DMS 273 treated with DMSO at 0.1 percent for 48 hours (cell line): ENCODE measurements at places on chromosomes 1 and 21.

DNA sequence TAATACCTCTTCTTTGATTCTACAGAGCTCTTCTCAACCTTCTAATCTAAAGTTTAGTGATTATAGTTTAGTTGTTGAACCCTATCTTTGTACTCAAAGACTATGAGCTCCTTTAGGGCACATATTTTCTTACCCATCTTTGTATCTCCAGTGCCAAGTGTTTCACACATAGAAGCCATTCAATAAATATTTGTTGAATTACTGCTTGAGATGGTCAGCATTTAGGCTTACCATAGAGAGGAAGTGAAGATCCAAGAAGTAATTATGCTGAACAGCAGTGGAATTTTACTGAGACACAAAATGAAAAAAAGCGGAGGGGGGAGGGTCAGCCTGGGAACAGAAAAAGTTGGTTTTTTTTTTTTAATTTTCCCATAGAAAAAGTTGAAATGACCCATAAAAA is 21.9 kb downstream of the PIK3R3 start:
- no peak for DNase-seq

DNA sequence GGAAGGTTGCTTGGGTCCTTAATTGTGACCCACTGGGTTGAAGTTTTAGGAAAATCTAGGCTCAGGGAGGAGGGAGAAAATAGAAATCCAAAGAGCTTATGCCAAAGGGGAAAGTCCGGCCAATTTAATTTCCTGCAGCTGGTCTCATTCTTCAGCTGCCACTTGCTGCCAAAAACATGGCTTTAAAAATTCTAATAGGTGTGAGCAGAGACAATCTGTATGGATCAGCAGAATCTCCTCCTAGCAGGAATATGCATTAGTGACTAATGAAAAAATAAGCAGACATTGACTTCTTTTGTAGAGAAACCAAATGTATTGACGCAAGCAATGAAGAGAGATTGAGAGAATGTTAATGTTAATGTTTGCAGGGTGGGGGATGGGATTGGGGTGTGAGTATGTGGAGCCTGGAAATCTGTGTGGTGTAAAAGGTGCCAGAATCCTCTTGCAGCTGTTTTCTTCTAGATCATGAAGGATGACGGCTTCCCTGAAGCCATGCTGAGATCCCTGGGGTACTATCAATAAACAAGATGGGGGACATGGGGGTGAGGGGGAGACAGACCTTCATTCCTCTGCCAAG is 35.3 kb downstream of the VWA5B1 start:
- DNase-seq: no peak

GRCh38 chr1:158998781-158999161 is 10.9 kb upstream of the IFI16 start:
- peak; percentile 40 for DNase-seq

GRCh38 chr1:171083222-171083621 is 7.5 kb upstream of the FMO3 start:
- no peak for DNase-seq

- DNase-seq: no peak
These were observed 15.7 kb upstream of the ATP13A2 start for GRCh38 chr1:17027403-17027802.

GRCh38 chr1:176494436-176494835 is 31.5 kb downstream of the PAPPA2 start:
- DNase-seq: no peak

DNA sequence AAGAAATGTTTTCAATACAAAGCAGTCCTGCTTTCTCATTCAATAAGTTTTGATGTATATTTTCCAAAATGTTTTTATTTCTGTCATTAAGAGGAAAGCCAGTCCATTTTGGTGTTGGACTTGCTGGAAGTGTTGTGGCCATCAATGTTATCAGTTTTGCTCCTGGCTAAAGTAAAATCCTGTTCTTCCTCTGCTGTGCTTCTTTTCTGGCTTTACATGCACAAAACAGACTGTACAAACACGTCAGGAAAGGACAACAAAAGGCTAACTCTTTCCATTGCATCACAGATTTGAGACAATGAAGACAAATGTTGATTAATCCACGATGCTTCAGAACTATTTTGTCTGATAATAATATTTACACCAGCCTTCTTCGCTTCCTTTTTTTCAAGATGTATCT is 735.4 kb downstream of the LTN1 start:
- no peak for DNase-seq

DNA sequence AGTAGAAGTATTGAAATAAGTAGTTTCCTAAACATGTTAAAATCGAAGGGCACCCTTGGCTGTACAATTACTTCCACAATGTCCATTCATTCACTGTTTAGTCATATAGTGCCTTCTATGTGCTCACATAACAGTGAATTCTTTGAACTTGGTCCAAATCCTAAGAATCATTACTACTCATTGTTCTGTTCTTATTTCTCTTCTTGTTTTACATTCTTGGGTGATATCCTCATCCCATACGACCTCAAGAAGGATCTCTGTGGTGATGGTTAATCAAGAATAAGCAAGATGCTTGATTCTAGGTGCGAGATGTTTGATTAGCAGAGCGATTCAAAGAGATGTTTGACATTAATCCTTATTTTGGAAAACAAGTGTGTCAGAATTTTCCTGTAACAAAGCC is 667.4 kb upstream of the ZP4 start:
- DNase-seq: no peak

DNA sequence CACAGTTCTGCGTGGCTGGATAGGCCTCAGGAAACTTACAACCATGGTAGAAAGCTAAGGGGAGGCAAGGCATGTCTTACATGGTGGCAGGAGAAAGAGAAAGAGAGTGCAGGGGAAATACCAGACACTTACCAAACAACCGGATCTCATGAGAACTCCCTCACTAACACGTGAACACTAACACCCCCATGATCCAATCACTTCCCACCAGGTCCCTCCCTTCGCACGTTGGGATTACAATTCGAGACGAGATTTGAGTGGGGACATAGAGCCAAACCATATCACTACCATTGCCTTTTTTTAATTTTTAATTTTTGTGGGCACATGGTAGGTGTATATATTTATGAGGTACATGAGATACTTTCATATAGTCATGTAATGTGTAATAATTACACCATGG is 23.8 kb upstream of the PPP1R8 start:
- DNase-seq: no peak

DNA sequence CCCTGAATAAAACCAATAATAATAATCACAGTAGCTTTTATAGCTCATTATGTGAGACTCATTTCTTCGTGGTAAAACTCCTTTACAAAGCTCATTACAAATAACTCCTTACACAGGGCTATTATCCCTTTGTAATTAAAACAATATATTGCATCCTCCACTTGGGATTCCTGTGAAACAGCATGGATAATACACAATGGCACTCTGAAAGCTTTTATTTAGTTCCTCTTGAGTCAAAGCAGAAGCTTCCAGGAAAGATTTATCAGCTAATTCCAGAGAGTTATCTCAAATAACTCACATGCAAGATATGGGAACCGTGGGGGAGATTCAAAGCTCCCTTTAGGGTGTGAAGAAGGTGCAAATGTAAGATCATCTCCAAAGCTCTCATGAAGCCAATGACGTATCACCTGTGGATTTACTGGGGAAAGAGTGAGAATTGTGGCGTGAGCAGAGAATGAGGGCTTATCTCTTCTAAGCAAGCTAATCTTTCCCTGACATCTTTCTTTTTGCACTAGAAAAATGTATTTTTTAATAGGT is 60.4 kb upstream of the GJA5 start:
- no peak for DNase-seq

DNA sequence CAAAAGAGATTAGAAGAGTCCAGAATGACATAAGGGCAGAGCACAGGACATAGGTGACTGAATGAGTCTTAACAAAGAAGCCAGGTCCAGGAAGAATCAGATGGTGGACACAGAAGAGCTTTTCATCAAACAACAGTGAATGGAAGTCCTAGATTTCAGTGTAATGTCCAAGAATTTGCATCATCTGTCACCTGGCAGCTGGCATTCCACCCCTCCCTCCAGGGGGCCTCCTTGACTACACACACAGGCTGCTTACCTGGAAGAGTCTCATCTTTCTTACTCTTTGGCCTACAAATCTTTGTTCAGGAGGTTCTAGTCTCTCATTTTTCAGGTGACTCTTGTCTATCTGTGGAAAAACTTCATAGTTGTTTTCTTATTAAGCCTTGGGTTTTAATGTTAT is 36.2 kb downstream of the GORAB start:
- no peak for DNase-seq

GRCh38 chr21:41802684-41803083 is 35.8 kb upstream of the RIPK4 start:
- DNase-seq: no peak

DNA sequence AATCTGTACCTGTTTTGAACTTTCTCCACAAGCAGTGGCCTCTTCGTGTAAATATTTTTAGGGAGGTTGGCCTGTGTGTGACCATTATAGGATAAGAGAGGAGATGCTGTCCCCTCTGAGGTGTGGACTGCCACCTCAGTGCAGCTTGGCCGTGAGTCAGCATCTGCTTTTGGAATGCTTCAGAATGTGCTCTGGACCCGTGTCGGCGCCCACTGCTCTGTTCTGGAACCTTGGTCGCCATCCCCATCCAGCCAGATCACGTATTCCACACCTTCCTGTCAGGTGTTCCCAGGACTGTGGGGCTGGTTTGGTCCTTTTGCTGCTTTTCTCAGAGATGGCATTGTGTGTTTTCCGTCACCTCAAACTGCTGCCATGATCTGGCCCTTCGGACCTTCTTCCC is 5.5 kb downstream of the UCK2 start:
- no peak for DNase-seq

DNA sequence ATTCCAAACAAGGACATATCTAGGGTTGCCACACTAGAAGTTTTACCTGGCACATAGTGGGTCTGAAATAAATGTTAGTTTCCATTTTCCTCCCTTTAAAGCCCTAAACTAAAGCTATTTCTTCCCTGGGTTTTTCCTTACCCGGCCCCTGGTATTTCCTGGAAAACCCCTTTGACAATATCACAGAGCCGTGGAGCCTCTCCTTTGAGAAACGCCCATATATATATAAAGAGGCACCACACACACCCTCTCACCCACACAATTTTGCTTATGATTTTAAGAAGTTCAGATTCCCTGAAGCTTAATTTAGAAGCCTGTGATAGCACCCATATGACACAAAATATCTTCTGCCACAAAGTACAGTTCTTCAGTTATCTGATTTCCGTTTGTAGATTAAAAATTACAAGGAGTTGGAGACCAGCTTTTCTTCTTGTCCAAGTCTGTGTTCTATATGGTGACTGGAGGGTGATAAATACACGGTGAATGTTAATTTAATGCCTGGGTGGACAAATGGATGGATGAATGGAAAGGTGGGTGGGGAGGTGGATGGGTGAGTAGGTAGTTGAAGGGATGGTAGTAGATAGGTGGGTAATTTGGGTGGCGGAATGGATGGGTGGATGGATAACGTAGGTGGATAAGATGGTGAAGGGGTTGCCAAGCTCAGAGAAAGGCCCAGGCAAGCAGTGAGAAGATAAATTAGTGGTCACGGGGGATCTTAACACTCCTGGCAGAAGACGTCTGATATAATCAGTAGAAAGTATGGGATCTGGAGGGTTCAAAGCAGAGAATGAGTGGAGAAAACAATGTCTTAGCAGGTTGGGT is 154.4 kb upstream of the FGGY start:
- no peak for DNase-seq

DNA sequence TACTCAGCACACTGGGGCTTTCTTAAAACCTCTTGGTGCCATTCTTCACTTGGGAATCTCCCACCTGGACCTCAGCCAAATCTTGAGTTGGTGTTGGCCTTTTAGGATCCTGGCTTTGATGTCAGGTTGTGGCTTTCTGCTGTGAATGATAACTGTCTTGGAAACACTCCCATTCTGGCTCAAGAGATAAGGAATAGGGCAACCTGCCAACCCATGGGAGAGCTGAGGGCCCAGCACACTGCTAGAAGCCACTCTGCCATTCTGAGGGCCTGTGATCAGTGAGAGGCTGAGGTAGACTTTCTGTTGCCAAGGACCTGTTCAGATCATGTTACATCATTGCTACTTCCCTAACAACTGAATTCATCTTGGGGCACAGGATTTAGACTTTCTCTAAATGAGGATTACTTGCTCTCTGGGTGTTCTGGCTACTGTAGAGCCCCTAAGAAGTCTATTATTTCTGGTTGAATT is 45.8 kb downstream of the TTC39A start:
- DNase-seq: peak; percentile 91

GRCh38 chr1:24878045-24878444 is 52.0 kb downstream of the RUNX3 start:
- DNase-seq: no peak

DNA sequence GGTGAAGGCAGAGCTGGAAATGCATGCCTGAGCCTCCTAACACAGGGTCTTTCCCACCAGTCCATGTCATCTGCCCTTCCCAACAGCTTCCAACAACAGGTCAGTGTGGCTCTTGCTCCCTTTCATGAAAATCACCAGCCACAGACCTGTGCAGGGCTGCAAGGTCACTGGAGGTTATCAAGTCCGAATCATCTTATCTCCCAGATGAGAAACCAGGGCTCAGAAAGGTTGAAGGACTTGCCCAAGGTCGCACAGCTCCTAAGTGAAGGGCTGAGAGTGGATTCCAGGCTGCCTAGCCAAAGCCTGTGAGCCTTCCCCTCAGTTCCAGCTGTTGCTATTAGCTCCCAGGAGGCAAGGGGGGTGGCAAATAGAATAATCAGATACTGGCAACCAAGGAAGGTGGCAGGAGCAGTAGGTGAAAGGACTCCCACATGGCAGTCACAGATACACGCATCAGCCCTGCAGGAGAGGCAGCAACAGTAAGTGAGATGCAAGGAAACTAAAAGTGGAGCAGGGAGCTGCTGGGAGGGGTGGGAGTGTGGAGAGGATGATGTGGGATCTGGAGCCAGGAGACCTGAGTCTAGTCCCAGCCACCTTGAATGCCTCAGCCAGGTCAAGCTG is 74.2 kb downstream of the SSBP3 start:
- DNase-seq: peak; percentile 67

DNA sequence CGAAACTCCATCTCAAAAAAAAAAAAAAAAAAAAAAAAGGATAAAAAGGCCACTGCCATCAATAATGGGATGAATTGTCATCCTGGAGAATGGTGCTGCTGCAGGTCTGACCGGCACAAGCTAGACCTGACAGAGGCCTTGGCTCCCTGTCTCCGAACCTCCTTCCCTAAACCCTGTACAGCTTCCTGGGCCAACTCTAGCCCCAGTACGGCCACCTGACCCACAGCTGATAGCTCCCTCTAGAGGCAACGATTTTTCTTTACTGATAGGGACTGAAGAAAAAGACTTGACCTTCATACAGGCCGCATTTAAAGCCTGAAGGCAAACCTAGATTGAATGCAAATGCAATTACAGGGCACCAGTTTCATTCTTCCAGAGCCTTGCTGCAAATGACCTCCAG is 30.7 kb downstream of the NOL9 start:
- peak; percentile 29 for DNase-seq

DNA sequence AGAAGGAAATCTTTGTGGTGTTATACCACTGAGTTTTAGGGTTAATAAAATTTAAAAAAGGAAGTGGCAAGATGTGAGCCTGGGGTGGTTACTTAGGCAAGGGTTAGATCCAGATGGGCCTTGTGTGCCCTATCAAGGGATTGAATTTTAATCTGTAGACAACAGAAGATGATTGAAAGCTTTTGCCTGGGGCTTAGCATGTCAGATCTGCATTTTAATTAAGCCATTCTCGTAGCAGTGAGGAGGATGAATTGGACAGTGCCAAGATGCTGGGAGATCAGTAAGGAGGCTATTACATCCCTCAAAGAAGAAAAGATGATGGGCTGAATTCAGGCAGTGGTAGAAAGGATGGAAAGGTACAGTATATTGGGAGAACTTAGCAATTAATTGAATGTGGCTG is 42.3 kb downstream of the HMGB4 start:
- DNase-seq: no peak

- DNase-seq: no peak
These were observed 46.7 kb downstream of the RPRD2 start for GRCh38 chr1:150410582-150411101.

GRCh38 chr1:209162651-209163050 is 420.9 kb upstream of the CAMK1G start:
- DNase-seq: no peak
